ENCODE measurements at places on chromosomes 11 and 22. TPM values are rescaled to one million over a fixed set of nuclear protein-coding genes. Genes with fewer than 3 reads are reported as not detected.

DNA sequence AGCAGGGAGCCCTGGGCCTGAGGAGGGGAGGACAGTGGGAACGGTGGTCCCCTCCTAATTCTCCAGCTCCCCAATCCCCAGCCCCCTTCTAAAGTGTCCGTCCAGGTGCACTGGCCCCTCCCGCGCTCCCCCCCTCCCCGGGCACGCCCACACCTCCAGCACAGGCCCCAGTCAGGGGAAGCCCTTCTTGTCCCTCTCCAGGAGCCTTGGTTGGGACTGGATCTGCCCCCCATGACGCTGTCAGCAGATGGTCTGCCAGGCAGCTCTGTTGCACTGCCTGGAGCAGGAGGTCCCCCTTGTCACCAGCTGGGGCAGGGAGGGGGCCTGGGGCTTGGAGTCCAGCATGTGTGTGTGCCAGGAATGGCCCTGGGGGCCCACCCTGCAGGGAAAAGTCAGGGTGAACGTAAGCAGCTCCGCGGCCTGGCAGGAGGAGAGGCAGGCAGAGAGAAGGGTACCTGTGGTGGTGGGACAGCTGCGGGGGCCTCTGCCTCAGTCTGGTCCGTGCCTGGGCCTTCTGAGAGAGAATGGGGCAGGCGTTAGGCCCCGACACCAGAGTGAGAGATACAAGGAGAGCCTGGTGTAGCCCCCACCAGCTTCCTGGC lies 1.6 kb downstream of the IRF7 start:
- DNase-seq, result no peak

The EML3 gene
- 72.3 TPM for total RNA-seq

The FERMT3 gene
- 5.9 TPM for total RNA-seq

DNA sequence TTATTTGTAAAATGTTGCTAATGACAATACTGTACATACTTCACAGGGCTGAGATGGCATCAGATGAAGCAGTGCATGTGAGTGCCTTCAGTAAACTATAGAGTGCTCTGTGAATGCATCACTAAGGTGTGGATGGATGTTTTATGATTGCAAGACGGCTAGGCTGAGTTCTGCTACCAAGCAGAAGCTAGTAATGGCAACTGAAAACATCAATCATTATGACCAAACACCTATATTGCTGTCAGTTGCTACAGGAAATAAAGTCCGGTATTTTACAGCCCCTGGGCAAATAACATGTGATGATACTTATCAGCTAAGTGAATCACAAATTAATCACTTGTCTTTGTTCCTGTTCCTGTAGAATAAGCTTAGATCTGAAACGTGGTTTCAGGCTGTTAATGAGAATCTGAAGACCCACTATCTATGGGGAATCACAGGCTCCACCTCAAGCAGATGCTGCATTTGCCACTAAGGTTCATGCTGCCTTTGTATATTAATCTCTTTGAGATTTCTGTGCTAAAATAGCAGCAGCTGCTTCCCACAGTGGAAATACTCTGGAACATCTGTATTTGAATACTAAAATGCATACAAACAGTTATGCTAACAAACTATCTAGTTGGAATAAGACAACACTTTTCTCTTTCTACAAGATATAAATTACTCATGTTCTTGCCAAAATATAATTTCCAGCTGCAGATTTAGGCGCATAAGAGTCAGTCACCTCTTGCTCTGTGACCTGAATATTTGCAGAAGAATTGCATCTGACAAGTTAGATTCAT lies 254.0 kb upstream of the PITPNB start:
- DNase-seq, result peak; percentile 65

The KRTAP5-3 gene
- total RNA-seq, result not detected

GRCh38 chr11:44955015-44955738 lies 4.5 kb upstream of the TP53I11 start:
- peak; percentile 77 for DNase-seq

GRCh38 chr11:64619811-64620380 lies 28.9 kb downstream of the SLC22A12 start:
- DNase-seq, result peak; percentile 12

The OR52B6 gene
- total RNA-seq, result not detected

The LGALS12 gene
- not detected for total RNA-seq

GRCh38 chr11:66567787-66568123 lies 651 bp downstream of the CTSF start:
- no peak for DNase-seq
